IPS DF 6.9 (cell line): ENCODE measurements at places on chromosomes 12 and 14.

DNA sequence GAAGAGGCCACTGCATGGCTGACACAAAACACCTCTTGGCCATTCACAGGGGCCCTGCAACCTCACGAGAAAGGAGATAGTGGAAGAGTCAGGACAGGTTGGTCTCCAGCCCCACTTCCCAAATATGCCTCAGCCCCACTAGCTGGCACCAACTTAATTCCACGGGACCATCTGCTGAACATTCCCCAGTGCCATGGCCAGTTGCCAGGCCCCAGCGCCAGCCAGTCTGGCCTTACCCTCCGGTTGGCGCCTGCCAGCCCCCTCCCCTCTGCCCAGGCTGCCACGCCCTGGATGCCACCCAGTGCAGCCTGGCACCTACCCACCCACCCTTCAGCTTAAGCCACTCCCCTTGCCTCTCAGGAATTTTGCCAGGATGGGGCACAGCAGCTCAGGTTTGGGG is 21.2 kb upstream of the HSPB8 start:
- no peak overlapping the region for H3K4me3 ChIP-seq
- no peak for DNase-seq
- H3K36me3 ChIP-seq: no peaks in the 10 kb centered on the region
- H3K27ac ChIP-seq: no peak overlapping the region
- H3K27me3 ChIP-seq: no peaks in the 10 kb centered on the region

GRCh38 chr12:23376238-23376637 is 573.2 kb downstream of the SOX5 start:
- no peak overlapping the region for H3K27ac ChIP-seq
- no peaks in the 10 kb centered on the region for H3K27me3 ChIP-seq
- no peak overlapping the region for H3K4me3 ChIP-seq
- no peaks in the 10 kb centered on the region for H3K4me1 ChIP-seq
- peak; percentile 5 for DNase-seq

GRCh38 chr12:46933947-46934346 is 108.2 kb upstream of the SLC38A4 start:
- H3K4me3 ChIP-seq: no peak overlapping the region
- DNase-seq: no peak

- H3K27ac ChIP-seq: no peak overlapping the region
- H3K36me3 ChIP-seq: peaks cover 13% of the 10 kb centered on the region; the same call in 1 of the 2 replicates
- no peaks in the 10 kb centered on the region for H3K4me1 ChIP-seq
- no peak overlapping the region for H3K4me3 ChIP-seq
- no peaks in the 10 kb centered on the region for H3K27me3 ChIP-seq
- DNase-seq: no peak
These were observed 32.6 kb downstream of the DDX11 start for GRCh38 chr12:31106101-31106803.
